Fibroblast of the conjunctiva (primary cell): ENCODE measurements at places on chromosomes 5 and 9.

DNA sequence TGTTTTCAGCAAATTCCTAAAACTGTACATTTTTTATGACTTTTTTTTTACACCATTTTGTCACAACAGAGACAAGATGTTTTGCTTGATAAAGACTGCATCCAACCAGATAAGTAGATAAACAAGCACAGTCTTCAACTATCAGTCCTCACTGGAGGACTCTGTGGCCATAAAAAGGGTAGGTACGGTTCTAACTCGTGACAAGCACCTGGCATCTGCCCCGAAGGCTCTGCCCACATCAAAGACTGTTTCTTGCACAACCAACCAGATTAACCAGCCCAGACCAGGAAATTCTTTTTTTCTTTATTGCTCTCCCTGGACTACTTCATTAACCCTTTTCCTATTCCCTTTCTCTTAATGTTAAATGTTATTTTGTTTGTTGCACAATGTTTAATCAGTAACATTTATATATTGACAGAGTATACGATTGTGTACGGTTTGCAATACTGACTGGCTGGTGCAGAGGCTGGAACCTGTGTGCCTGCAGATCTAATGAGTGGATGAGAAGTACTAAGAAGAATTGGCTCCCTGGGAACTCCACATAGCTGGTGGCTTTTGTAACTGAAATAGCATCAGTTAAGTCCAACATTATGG lies 74.1 kb downstream of the SERINC5 start:
- DNase-seq: no peak

DNA sequence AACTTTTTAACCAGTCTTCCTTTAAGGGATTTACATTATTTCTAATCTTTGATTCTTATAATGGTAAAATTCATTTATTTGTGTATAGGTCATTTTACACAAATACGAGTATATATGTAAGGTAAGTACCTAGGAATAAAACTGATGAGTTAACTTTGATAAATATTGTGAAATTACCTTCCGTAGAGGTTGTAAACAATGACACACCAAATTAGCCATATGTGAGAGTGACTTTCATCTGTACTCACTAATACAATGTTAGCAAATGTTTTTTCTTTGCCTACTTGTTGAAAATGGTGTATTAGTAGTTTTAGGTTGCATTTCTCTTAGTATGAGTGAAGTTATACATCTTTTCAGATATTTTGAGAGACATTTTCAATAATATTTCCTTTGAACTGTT lies 42.6 kb upstream of the TSLP start:
- DNase-seq: no peak

DNA sequence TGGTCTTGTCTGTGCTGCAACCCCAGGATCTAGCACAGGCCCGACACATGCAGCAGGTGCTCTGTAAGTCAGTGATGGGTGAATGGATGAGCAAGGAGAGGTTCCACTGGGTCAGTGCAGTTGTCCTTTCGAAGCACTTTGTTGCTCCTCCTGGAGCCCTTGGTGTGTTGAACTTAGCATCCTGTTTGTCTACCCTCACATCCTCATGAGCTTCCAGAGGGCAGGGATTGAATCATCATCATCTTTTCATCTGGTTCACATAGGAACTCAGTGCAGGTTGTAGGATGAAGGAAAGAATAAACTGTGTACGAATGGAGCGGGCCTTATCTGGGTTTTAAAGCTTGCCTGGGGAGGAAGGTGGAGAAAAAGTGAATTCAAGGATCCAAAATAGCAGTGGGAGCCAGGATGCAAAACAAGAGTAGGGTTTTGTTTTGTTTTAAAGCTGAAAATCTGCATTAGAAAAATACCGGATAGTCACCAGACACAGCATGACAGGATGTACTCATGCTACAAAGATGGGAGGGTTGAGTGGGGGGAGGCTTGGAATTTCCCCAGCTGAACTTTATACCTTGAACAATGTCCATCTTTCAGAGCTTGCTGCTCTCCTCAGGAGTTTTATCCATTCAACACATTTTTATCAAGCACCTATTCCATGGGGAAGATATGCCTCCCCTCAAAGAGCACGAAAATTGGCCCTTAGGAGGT lies 55.8 kb downstream of the PTTG1 start:
- DNase-seq: no peak

DNA sequence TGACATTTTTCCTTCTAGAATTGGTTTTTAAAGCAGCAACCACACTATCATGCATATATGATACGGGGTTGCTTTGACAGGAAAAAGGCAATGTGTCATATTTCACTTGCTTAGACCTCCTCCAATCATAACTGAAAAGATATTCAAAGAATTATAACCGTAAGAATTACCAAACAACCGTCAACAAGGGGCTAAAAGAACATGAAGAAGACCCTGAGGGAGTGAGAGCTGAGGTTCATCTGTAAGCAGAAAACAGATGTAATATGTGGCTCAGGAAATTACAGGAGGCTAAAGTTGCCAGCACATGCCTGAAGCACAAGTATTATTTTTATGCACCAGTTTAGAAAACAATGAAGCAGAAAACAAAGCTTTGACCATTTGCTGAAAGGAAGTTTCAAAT lies 78.9 kb downstream of the APBA1 start:
- no peak for DNase-seq

- DNase-seq: no peak
These were observed 117.4 kb downstream of the FBXL17 start for GRCh38 chr5:108264533-108264932.
